ENCODE measurements at places on chromosomes 4 and X.

GRCh38 chrX:125203737-125204578, 115.7 kb upstream of the TEX13C start:
- no peak for DNase-seq

- peak; percentile 1 for DNase-seq
Observed at GRCh38 chr4:7390336-7390735, 44.4 kb downstream of the PSAPL1 start.

- no peak for DNase-seq
Observed at GRCh38 chrX:150664290-150664689, 28.9 kb upstream of the MTMR1 start.

GRCh38 chrX:136251041-136251991, at the start of gene MAP7D3:
Gene MAP7D3 (minus strand): TSS chrX:136251400. CDS start chrX:136251358, 42 bp downstream.
- DNase-seq: peak; percentile 51

GRCh38 chr4:184237612-184238011, 19.9 kb upstream of the ENPP6 start:
- no peak for DNase-seq

DNA sequence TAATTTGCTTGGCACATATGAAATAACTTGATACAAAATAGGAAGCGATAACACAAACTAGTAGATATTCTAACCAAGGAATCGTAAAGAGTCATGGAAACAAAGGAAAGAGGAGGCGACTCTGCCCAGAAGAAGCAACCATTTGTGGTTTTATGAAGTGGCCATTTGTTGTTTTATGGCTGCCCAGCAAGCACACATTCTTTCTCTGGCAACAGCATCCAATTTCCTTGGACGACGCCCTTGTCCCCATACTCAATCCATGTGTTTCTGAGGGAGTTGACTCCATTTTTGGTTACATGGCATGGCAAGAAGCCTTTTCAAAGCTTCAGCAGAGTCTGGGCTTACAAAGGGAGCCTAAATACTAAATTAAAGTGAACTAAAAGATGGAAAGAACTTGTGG, 295.1 kb downstream of the INPP4B start:
- no peak for DNase-seq

DNA sequence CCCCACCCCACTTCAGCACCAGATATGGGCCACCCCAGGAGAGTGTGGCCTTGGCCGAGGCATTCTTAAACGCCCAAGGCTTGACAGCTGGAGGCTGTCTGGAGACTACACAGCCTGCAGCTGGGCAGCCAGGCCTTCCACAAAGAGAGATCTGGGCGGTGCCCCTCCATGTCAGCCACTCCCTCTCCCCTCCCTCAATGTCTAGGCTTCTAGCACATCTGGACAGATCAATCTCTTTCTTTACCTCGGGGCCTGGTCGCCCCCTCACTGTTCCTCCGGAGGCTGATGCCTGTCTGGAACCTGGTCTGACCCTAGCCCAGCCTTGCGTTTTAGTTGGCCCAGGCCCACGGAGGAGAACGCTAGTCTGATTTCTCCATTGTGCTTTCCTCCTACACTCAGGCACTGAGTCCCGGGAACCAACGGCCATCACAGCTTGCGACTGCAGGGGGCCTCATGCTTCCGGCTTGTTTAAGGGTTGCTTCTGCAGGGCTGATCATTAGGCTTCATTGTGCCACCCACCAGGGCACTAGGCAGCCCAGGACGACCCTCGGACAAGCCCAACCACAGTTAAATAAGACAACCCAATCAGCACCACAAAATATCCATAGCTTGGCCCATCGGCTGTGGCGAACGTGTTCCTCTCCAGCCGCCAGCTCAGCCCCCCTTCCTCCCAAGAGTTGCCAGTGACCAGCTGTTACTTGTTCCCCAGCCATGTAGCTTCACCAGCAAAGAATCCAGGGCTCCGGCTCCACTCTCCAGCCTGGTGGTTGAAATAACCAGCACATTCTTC, 200.6 kb downstream of the BCOR start:
- DNase-seq: no peak

DNA sequence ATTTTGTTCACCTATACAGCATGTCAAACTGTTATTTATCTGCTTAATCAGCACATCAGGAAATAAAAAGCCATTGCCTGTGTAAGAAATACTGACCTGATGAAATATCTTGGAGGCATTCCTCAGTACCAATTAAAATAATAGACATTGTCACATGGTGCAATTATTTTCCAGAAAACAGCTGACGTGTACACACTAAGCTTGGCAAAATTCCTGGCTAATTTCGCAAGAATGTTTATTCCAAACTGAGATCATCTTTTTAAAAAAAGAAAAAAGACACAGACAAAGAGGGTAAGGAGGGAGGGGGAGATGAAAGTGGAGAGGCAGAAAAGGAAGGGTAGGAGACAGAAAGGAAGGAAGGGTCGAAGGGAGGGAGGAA, 61.9 kb upstream of the NFKB1 start:
- no peak for DNase-seq

DNA sequence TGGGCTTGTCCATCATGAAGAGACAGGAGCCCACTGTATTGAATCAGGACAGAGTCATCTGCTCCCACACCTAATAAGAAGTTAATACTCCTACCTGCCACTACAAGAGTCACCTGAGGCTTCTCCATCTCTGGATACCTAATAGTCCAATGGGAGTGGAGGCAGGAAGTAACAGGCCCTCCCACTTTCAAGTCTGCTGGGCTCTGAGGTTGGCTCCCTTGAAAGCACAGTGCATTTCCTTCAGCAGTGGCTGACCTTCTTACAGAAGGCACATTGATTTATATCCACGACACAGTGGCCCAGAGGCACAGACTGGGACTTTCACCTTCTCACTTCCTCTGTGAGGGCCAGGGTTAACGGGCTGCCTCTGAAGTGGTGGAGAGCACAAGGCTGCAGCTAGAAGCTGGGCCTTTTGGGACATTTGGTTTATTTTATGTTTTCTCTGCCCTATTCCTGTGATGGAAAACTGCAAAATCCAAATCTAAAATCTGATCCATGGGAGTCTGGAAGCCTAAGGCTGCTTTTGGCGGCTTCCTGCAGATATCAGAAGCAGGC, 38.1 kb downstream of the FRG2 start:
- no peak for DNase-seq

- DNase-seq: no peak
Observed at GRCh38 chr4:139171876-139172691, 4.9 kb downstream of the ELF2 start.

DNA sequence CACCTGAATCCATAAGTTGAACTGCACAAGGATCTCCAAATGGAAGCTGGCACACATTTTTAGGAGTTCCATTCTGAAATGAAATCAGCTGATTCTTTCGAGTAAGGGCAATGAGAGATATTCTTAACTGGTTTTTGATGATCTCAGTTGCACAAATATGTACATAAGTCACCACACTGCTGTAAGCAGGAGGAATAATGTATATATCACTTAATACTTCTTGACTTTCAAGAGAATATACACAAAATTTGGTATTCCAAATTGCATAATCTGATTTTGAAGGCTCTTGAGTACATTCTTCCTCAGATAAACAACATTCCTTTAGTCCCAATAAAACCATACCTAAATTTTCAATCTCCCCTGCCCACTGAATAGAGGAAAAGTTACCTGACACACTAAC, 8.2 kb downstream of the FANCB start:
- DNase-seq: no peak

- no peak for DNase-seq
Observed at GRCh38 chrX:29231800-29232199, 644.6 kb downstream of the IL1RAPL1 start.

DNA sequence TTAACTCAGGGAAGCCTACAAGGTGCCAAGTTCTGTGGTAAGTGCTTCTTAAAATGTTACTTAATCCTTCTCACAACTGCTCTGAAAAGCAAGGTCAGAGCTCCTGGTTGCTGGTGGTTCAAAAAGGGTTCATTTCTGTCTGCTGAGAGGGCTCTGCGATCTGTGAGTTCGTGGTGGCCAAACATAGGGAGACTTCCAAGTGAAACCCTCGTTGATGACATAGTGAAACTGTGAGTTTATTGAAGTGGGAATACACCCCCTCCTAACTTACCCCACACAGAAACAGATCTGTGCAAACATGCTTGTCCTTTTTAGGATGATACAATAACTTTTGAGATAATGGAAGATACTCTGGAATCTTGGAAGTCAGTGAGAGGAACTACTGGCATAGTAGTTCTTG, 164.8 kb upstream of the PGRMC2 start:
- DNase-seq: no peak

- no peak for DNase-seq
Observed at GRCh38 chr4:142817442-142817841, 28.7 kb downstream of the INPP4B start.

- DNase-seq: no peak
Observed at GRCh38 chrX:46850771-46851170, 13.9 kb downstream of the RP2 start.

GRCh38 chrX:109399831-109400230, 82.1 kb downstream of the GUCY2F start:
- DNase-seq: no peak

DNA sequence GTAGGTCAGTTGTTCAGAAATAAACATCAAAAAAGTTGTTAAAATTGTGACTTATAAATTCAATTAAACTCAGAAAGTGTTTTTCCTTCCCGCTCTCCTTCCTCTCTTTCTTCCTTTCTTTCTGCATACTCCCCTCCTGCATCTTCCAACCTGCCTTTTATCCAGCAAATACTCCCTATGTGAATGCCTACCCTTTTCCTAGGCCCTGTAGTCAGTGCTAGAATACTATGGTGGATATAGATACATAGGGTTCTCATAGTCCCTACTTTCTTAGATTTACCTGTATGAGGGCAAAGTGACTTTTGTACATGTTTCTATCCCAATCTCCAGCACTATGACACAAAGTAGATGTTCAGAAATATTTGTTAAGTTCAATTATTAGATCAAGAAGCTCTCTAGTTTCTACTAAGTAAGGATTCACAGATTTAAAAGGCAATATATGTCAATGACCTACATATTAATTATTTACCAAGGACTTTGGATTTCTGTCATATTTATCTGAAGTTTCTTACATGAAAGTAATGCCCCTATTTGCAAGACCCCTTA, 732 bp downstream of the SULT1E1 start:
- DNase-seq: no peak

DNA sequence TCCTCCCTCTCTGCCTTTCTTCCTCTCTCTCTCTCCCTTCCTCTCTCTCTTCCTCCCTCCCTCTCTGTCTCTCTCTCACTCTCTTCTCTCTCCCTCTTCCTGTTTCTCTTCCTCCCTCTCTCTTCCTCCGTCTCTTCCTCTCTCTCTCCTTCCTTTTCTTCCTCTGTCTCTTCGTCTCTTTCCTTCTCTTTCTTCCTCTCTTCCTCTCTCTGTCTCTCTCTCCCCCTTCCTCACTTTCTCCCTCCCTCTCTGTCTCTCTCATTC, 295.3 kb downstream of the ASMT start:
- no peak for DNase-seq

DNA sequence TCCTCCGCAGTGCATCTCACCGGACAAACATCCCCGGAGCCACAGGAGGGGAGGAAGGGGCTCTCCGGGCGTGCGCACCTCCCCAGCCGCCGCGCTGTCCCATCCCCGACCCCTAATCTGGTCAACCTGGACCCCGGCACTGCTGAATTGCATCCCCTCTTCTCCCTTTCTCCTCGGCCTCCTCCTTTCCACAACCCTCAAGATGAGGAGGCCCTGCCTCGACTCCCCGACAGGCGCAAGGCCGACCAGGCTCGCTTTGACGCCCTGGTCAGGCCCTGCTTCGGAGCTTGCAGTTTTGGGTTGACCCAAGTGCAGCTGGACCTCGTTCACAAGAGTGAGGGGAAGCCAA, 2.3 kb downstream of the PDGFRA start:
- DNase-seq: peak; percentile 29

DNA sequence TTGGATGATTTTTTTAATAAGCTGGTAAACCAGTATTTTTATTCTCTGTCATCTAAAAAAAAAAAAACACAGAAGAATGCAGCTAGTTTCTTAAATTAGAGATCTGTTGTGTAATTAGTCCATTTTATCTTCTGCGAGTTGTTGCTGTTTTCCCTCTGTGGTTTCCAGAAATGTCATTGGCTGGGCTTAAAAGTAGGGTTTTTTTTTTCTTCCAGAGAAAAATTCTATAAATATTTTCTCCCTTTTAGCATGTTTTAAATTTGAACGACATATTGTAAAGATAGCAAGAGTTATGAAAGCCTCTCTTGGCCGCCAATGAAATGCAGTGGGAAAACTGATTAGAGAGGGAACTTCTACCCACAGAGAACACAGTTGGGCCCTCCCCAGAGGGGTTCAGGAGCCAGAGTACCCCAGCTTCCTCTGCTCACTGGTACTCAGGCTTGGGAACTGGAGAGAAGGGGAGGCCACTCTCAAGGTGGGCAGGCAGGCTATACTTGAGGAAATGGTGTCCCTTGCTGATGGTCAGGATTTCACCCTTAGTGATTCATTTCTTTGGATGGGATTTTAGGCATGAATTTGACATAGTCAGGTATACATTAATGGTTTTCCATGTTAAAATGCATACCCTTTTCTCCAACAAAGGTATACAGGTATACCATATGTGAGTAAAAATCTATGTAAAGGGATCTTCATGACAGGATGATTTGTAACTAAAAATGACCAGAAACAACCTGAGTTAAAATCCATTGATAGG, 166.1 kb downstream of the BCOR start:
- DNase-seq: no peak

DNA sequence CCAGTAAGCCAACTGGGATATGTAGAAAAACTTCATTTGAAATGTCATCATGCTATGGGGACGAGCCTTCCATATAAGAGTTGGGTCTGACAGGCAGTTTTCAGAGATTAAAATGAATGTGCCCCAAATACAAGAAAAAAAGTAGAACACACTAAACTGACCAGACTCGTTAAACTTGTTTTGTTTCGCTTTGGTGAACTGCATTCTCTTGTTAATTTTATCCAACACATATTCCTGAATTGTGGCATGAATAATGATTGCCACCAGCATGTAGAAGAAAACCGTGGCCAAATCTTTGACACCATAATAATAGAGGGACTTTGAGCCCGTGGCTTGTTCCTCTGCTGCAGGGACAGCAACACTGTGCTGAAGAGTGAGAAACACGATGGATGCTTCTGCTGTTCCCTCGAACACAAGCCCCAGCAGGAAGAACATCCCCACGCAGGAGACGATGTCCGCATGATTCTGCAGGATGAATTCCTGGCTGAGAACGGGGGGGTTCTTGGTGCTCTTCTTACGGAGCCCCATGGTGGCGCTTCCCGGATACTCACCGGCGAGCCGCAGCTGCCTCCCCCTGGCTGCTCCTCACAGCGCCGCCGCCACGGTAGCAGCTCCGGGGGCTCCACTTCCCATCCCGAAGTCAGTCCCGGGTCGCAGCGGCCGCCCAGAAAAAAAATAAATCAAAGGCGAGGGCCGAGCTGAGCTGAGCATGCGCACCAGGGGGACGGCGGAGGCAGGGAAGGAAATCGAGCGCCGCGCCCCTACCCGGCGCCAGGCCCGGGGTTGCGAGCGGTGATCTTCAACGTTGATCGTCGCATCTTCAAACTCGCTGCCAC, at the start of gene TRAM1L1:
TSS of gene TRAM1L1 (minus strand) at position 711 of the 836 bp plus-strand sequence. CDS start at position 528, 183 bp downstream.
- peak; percentile 27 for DNase-seq

- DNase-seq: no peak
Observed at GRCh38 chrX:152872522-152872921, 25.3 kb upstream of the ZNF185 start.

GRCh38 chrX:45807572-45808425, 607.1 kb upstream of the DIPK2B start:
- DNase-seq: no peak

GRCh38 chr4:1973661-1974060, 35.1 kb downstream of the NELFA start:
- DNase-seq: no peak

GRCh38 chr4:80007745-80008149, 65.3 kb downstream of the ANTXR2 start:
- DNase-seq: no peak

Data from HuH-7.5 (cell line).